ENCODE measurements at places on chromosomes 11 and 22. TPM values are rescaled to one million over a fixed set of nuclear protein-coding genes. Genes with fewer than 3 reads are reported as not detected.

Gene HBB
- 175 TPM for polyA plus RNA-seq

- no peak for DNase-seq
Observed at GRCh38 chr11:130932086-130932712, 15.9 kb upstream of the SNX19 start.

- DNase-seq: no peak
Observed at GRCh38 chr11:104783241-104783640, 115.0 kb downstream of the CASP12 start.

GRCh38 chr22:28223826-28224225 lies 304.8 kb upstream of the PITPNB start:
- DNase-seq: no peak
